OCI-LY7 (cell line): ENCODE measurements at places on chromosomes 16 and 17.
A peak's percentile ranks its signal among the peaks of the same experiment; 100 is the strongest.

GRCh38 chr17:32536736-32537643, 50.2 kb downstream of the CDK5R1 start:
- DNase-seq = no peak

GRCh38 chr17:58493506-58493905, 5.3 kb upstream of the HSF5 start:
- no peak for DNase-seq

DNA sequence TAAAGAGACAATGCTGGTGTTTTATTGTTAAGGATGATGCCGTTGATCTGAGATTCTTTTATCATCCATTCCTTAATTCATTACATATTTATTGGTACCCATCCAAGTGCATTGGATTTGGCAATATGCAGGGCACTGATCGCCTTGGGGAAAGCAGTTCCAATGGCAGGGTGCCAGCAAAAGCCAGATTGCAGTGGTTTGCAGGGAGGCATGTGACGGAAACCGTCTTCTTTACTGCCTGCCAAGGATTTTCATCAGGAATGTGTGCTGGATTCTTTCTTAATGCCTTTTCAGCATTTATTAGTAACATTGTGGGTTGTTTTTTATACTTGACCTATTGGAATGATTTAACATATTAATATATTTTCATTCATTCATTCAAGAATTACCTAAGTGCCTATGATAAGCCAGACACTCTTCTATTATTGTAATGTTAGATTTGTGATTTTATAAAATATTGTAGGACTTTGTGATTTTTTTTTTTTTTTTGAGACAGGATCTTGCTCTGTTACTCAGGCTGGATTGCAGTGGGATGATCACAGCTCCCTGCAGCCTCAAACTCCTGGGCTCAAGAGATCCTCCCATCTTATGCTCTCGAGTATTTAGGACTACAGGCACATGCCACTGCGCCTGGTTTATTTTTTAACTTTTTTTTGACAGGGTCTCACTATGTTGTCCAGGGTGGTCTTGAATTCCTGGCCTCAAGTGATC, 93.4 kb upstream of the TNRC6A start:
- DNase-seq = no peak

GRCh38 chr16:75503801-75504200, 8.6 kb upstream of the CHST6 start:
- no peak for DNase-seq

- peak; percentile 28 for DNase-seq
Observed at GRCh38 chr17:2369551-2370210, 31.2 kb downstream of the MNT start.

DNA sequence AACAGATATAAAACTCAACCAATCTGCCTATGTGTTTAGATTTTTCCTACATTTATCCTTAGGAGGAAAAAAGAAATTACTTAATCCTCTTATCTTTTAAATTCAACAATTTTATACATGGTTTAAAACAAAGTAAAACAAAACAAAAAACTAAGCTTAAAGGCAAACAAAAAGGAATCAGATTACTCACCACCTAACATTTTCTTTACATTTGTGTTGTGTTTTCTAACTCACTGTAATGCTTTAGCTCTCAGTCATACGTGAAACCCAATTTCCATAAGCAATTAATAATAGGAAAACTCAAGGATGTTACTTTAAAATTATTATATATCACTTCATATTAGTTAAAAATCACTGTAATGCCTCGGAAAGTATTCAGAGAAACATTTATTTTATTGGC, 6.7 kb upstream of the IRX5 start:
- DNase-seq = no peak

DNA sequence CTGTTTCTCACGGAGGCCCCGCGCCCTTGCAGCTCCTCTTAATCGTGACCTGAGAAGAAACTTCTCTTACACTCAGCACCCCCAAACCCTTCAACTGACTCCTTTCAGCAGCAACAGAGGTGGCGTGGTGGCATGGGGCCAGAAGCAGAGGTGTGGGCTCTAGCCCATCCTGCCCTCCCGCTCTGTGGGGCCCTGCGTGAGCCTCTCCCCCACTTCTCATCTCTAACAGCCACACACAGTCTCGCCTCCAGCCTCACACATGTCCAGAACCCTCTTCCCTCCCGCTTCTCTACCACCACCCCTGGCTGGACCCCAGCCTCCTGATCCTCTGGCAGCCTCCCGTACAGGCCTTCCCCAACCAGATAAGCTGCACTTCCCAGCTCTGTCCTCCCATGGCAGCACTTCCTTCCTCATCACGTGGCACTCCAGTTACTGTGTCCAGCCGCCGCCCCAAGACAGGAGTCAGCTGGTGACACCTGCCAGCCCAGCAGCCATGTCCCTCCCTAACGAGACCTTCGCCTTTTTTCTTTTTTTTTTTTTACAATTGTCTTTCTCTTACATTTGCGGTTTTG, 30.5 kb downstream of the NSMCE1 start:
- peak; percentile 23 for DNase-seq

DNA sequence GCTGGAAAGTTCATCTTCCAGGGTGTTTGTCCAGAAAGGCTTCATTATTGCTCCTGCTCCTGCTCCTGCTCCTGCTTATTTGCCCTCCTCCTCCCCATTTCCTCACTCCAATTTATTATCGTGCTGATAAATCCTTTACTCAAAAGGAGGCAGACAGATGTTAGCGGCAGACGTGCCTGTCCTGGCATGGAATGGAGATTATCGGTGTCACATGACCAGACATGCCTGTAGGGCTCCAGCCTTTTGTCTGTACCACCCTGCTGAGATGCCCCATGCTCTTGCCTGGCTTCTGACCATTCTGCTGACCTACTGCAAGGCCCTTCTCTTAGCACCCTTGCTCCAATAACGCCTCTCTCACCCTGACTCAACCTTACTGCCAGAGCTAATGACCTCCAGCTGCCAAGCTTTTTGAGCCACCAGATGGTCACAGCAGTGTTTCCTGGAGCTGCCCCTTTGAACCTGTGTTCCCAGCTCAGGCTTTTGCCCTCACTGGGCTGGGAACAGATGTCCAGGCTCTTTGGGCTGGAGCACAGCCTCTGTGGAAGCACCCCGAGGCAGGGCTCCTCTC, 12.8 kb downstream of the DNAH9 start:
- DNase-seq = no peak

- DNase-seq = no peak
Observed at GRCh38 chr17:73621685-73622084, 22.6 kb downstream of the SDK2 start.

DNA sequence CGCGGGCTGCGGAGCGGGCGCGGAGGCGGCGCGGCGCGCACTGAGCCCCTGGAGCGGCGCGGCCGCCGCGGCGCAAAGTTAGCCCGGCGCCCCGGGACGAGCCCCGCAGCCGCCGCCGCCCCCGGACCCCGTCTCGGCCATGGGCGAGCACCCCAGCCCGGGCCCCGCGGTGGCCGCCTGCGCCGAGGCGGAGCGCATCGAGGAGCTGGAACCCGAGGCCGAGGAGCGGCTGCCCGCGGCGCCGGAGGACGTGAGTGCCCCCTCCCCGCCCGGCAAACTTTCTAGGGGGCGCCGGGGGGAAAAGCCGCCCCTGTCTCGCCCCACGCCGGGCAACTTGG, 388 bp downstream of the RHBDL3 start:
- DNase-seq = no peak

DNA sequence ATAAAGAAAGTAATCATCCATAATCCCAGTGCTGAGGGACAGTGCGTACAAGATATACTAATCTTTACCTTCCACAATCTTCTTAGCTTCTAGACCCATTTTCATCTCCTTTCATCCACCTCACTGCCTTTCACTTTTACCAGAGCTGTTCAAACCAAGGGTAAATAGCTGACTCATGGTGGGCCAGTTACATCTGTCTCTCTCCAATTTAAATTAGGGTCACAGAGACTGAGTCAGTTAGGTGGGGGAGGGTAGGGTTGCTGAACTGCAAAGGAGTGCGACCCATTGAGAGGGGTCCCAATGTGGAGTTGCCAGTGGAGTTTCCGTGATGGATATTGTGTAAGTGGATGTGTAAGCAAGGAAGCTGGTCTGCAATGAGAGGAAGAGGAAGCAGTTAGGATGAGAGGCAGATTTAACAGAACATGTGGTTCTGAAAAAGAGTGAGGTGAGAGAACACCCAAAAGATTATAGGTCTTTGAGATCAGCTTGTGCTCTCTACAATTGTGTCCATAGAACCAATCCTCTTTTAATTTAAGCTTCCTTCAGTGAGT, 83.5 kb downstream of the GP2 start:
- DNase-seq = no peak

- DNase-seq = no peak
Observed at GRCh38 chr17:6254036-6254435, 180.9 kb downstream of the AIPL1 start.
